SJSA1 (cell line): ENCODE measurements at places on chromosomes 7 and 10. TPM values are rescaled to one million over a fixed set of nuclear protein-coding genes. Genes with fewer than 3 reads are reported as not detected.
A peak's percentile ranks its signal among the peaks of the same experiment; 100 is the strongest.

IFIT1B gene
- total RNA-seq = not detected in 2 replicates

FZD1 gene
- total RNA-seq = 9.9 and 11.6 TPM in 2 replicates

RET gene
- total RNA-seq = not detected in 2 replicates

SEMA3D gene
- 4.4 and 5.3 TPM in 2 replicates for total RNA-seq

GRCh38 chr10:57917019-57917418 lies 350.7 kb downstream of the IPMK start:
- DNase-seq = no peak

- DNase-seq = no peak
Observed at GRCh38 chr10:6139470-6139869, 50.6 kb downstream of the RBM17 start.

DNA sequence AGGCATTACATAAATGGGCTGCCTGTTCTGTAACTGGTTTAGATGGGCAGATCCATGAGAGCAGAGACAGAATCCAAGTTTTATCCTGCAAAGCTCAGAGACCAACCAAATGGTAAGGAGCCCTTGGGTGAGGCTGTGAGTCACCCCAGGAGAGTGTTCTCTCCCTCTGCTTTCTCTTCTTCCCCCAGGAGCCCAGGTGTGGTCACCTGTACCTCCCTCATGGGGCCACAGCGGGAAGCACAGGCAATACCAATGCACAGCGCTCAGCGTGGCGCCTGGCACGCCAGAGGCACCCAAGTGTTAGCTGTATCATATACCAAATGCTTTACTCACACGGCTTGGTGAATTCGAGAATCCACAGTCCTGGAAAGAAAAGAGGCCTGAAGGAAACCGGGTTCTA lies 39.4 kb downstream of the CTBP2 start:
- DNase-seq = no peak

- no peak for DNase-seq
Observed at GRCh38 chr7:151137076-151137675, 30.3 kb downstream of the GBX1 start.

- no peak for DNase-seq
Observed at GRCh38 chr7:98178321-98178720, 32.9 kb upstream of the BHLHA15 start.

DNA sequence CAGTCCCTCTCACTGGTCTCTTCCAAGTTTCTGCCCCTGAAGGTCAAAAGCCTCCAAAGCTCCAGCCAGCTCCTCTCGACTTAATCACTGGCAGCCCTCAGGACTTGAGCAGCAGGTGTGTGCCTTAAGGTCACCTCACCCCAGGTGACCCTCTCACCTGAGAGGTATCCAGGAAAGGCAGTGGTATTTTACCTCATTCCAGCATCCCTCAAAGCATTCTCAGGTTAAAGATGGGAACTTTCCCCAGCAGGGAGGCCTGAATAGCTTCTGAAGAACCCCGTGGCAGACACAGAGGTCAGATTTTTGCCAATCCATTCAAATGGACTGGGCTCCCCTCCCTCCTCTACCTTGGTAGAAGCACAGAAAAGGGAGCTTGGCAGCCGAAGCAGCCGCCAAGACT lies 148.2 kb downstream of the GFRA1 start:
- DNase-seq = no peak

DNA sequence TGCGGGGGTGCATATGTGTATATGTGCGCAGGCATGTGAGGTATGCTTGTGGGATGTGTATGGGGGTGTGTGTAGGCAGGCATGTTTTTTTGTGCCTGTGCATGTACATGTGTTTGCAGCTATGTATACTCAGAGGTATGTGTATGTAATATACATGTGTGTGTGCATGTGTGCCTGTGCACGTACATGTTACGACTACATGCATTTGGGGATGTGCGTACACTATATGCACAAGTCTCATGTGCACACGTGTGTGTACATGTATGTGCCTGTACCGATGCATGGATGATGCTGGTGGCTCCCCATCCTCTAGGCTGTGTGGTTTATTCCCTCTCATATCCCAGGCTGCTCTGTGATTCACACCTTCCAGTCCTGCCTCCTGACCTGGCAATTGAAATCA lies 69.2 kb downstream of the C10orf105 start:
- no peak for DNase-seq

DNA sequence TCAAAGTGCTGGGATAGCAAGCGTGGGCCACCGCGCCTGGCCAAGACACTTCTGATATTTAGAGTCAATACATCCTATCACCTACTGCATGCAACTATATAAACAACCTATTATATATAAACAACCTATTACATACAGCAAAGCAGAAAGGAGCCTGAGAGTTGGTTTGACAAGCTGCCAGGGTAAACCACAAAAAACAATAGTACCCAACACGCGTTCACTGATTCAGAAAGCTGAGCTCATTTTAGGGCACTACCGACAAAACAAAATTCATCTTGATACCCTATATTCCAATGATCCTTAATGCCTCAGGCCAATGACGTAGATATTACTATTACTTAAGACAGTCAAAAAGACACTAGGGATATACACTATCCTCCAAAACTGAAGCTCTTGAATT lies 16.2 kb downstream of the MALSU1 start:
- DNase-seq = no peak

GRCh38 chr7:137618748-137619147 lies 228.0 kb downstream of the DGKI start:
- DNase-seq = no peak

DNA sequence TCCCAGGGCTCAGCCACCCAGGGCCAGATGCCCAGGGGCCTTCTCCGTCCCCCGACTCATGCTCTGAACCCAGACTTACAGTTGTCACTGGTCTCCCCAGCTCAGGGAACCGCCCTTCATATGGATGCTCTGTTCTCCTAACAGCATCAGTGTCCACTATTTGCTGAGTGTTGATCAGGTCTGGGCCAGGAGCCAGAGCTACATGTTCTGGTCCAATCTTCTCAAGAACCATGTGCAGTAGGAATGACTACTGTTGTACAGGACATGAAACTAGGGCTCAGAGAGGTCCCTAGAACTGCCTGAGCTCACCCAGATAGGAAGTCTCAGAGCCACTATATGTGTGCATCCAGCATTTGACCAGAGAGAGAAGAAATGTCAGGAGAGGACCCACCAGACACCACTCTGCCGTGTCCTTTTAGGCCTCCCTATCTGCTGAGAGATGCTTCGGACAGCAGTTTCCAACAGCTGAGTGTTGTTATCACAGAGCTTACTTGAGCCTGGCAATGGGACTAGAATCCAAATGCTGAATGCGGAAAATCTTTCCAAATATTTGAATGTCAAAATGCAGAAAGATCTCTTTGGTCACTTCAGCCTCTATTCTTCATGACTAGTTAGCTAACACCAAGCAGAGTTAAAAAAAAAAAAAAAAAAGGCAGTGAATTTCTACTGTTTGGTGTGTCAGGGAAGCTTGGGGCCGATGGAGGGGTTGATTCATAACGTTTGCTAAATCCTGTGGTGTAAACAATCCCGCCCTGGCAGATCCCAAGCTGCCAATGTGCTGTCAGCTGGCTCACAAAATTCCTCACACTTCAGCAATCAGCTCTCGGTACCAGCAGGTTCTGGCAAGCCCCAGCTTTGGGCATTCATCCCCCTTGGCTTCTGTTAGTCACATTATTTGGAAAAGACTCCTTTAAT lies 246.1 kb downstream of the TNS3 start:
- peak; percentile 76 for DNase-seq

DNA sequence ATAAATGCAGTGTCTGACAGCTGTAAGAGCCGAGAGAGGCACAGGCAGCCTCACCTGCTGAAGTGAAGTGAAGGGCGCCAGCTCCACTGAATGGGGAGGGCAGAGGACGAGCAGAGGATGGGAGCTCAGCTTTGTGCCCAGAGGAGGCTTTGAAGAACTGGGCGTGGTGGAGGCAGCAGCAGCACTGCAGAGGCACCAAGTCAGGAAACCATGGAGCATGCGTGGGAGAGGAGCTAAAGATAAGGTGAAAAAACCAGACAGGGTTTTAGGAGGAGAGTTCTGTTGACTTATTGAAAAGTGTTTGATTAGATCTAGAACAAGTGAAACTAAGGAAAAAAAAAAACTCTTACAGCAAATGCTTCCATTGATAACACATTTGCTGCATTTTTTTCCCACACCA lies 216.4 kb downstream of the CXCL12 start:
- DNase-seq = no peak
